Esophagus squamous epithelium (tissue), 5 donors: ENCODE measurements at places on chromosomes 12 and 14.

DNA sequence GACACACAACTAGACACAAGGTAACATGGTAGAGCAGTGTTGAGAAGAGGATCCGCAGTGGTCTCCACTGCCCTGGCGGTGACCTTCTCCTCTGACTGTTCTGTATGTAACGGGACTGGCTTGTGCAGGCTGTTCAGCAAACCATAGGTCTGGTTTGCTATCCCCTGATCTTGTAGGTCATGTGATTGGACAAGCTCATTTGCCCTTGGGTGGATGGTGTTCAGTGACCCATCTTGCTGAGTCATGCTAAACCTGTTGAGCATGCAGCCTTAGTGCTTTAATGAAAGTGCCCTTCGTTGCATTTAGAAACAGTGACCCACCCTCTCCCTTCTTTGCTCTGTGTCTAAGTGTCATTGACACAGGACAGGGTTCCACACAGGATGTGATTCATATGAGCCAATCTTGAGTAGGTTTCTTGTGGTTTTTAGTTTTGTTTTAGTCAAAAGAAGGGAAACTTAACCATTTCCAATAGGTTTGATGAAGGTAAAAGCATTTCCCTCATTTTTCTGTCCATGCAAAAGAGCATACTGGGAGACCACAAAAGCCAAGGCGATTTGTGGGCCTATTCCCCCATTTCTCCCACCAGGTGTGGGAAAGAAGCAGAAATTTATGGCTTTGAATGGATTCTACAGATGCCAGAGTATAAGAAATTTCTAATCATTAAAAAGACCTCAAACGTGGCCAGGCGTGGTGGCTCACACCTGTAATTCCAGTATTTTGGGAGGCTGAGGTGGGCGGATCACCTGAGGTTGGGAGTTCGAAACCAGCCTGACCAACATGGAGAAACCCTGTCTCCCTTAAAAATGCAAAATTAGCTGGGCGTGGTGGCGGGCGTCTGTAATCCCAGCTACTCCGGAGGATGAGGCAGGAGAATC, 32.6 kb upstream of the HIF1A start:
- DNase-seq: no peak

DNA sequence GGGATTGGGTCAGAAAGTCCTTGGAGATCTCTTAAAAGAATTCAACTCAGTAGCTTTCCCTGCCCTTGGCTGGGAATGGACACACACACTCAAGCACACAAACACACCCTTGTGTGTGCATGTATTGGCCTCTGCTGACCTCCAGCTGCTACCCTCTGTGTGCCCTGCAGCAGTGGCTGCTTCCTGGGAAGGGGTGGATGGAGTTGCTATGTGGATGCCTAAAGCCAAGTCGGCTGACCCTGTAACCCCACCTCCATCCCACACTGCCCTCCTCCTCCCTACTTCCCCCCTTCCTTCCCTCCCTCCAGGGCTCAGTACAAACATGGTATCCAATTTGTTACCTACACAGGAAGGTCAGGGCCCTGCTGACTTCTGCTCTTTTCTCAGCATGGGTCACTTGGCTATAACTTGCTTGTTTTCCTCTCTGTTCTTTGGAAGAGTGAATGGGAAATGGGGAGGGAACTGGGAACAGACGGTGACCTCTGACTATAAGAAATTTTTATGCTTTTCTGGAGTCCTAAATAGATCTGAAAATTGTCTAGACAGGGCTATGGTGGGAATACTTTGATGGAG, 351.6 kb upstream of the TBX3 start:
- no peak for DNase-seq

DNA sequence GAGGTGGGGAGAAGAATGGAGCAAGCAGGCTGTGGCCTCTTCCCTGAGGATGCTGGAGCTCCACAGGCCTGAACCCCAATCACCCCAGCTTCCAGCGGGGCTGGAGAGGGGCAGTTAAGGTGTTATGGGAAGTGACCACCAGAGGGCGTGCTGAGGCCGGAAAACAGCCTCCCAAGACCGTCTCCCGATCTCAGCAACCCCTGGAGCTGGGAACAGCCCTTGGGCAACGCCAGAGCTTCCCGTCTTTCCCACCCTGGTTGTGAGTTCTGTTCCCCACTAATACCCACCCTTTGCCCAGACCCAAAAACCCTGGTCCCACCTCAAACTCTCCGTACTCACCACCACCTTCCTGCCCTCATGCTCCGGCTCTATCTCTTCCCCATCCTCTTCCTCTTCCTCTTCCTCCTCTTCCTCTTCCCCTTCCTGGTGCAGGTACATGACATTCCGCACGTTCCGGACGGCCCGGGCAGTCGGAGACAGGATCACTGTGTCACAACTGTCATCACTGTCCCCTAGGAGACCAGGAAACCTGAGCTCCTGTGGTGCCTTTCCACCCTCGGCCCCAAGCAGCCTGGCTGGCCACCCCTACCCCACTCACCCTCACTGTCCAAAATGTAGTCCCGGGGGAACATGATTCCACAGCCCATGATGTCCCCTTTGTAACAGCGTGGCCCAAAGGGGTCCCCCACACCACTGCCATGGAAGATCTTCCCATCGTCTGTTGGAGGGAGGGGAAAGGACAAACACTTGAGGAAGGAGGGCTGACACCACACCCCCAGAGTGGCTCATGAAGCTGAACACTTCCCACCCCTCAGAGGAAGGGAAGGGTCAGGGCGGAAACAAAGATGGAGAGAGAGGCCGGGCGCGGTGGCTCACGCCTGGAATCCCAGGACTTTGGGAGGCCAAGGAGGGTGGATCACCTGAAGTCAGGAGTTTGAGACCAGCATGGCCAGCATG, 12.9 kb downstream of the SPRYD3 start:
- DNase-seq: no peak

DNA sequence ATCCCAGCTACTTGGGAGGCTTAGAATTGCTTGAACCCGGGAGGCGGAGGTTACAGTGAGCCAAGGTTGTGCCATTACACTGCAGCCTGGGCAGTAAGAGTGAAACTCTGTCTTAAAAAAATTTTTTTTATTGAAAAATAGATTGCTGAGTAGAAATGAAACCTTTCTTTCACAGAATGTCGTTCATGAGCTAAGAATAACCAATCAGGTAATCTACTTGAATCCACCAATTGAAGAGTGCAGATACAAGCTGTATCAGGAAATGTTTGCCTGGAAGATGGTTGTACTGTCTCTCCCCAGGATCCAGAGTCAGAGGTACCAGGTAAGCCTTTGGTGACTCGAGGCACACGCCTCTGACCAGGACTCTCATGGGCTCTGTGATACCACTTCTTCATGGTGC, 27.0 kb downstream of the DYNC1H1 start:
- no peak for DNase-seq

DNA sequence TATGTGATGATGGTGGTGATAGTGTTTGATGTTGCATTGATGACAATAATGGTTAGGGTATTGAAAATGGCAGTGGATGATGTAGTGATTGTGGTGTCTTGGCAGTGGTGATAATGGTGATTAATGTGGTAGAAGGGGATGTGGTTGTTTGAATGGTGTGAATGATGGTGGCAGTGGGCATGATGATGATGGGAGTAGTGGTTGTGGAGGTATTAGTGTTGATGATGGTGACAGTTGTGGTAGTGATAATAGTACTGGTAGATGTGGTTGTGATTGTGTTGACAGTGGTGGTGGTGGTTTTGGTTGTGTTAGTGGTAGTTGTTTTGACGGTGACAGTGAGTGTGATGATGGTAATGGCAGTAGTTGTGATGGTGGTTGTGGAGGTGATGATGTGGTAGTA, 1049.0 kb downstream of the VRK1 start:
- no peak for DNase-seq

GRCh38 chr14:96953087-96953874, 156.1 kb downstream of the VRK1 start:
- DNase-seq: no peak

DNA sequence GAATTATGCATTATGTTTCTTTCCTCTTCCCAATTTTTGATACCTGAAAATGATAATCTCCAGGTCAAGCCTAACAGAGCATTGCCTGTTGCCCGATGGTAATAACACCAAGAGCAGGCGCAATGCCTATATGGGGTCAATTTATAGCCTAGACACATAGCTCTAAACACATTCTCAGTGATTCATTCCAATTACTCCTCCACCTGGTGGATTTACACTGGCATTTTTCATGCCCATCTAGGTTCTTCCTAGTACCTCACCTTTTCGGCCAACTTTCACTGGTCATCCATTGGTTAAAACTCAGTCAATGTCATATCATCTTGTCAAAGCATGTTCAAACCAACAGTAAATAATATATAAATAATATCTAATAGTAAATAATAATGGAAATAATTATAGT, 53.1 kb downstream of the EIF2S3B start:
- no peak for DNase-seq

- DNase-seq: no peak
These were observed 18.4 kb downstream of the SETD3 start for GRCh38 chr14:99462210-99462609.

DNA sequence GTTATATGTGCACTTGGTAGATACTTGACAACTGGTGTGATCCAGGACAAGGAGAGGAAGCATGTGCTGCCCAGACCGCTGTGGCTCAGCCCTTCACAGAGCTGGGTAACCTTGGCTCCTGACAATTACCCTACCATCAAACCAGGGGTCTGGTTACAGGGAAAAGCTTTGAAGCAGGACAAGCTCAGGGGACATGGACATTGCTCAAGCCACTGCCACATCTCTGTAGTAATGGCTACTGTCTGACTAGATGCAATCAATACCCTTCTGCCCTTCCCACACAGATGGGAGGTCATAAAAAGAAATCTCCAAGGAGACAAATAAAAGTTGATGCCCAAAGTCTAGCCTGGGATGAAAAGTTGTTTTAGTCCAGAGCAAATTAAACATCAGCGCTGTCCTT, 577.4 kb downstream of the MED13L start:
- no peak for DNase-seq

DNA sequence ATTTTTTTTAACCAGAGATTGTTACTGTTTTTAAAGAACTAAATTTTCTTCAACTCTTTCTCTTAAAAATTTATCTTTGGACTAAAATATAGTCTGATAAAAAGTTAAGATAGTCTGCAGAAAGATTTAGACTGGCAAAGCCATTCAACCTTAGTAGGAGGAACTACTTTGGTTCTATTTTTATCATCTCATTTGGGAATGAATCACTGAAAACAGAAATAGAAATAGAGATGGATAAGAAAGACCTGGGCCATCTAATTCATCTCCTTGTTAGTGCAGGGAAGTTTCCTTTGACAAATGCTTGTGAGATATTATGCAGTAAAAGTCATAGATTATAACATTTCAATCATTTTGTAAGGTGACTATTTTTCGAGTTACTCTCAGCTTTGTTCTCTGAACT, 263.2 kb upstream of the NPAS3 start:
- no peak for DNase-seq

DNA sequence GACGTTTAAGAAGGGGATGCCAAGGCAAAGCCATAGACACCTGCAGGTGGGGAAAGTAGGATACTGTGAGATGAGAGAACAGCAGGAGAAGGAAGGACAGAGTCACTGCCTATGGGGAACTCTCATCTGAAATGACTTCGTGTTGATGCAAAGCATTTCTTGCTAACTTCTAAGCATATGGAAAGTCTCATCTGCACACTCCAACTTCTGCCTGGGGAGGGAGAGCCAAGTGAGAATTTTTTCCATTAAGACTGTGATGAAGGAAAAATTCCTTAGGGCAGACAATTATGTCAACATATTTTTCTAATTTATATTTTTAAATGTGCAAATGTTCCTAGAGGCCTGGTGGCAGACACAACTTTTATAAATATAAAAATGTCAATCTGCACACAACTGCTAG, 115.3 kb downstream of the IPO8 start:
- DNase-seq: no peak

- no peak for DNase-seq
These were observed 55.3 kb downstream of the KCNC2 start for GRCh38 chr12:75154388-75154787.

GRCh38 chr12:67720351-67720856, 71.9 kb downstream of the DYRK2 start:
- DNase-seq: no peak

DNA sequence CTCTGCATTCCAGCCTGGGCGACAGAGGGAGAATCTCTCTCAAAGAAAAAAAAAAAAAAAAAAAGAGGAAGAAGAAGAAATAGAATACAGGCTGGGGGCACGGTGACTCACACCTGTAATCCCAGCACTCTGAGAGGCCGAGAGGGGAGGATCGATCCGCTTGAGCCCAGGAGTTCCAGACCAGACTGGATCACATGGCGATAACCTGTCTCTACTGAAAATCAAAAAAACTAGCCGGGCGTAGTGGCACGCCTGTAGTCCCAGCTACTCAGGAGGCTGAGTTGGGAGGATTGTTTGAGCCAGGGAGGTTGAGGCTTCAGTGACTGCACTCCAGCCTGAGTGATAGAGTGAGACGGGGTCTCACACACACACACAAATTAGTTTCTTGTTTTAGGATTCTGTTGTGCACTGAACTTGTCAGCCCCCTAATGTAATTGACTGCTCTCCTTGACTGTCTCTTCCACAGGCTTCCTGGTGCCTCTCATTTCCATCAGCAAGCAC, 963 bp upstream of the TINF2 start:
- DNase-seq: no peak

DNA sequence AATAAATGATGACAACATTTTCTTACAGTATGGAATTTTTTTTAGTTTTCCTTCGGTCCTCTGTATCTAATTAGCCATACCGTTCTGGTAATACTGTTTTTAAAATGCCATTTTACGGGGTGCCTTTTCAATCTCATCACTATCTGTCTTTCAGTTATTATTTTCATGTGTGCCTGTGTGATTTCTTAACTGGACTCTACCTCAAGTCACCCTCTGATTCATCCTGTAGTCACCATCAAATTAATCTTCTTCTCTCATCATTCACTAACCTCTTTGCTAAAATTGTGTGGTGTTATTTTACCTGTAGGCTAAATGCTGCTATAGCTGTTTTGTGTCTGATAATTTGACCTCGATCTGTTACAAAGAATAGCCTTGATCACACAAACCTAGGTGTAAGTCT, 16.0 kb upstream of the CCT2 start:
- DNase-seq: no peak

DNA sequence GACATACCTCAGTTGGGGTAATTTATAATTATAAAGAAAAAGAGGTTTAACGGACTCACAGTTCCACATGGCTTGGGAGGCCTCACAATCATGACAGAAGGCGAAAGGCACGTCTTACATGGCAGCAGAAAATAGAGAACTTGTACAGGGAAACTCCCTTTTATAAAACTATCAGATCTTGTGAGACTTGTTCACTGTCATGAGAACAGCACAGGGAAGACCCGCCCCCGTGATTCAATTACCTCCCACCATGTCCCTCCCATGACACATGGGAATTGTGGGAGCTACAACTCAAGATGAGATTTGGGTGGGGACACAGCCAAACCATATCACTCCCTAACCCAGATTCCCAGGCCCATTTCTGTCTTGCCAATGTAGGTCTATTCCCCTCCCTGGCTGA, 22.1 kb downstream of the MYO1H start:
- DNase-seq: no peak

GRCh38 chr12:46388427-46389021, 16.0 kb upstream of the SLC38A2 start:
- DNase-seq: no peak

DNA sequence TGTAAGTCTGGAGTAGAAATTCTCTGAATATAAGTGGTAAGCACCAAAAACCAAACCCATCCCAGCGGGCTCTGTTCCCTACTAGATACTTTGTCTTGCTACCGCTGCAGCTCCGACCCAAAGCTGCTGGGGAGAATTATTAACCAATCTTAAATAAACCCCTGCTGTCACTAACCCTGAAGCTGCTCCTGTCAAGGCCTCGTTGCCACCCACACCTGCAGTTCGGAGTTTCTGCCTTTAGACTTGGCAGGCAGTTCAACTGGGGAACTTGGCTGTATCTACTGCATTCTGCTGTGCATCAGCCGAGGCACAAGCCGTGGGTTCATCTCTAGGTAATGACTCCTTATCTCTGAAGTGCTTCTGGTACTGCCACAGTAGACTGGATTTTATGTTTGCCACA, 55.5 kb downstream of the PPM1A start:
- no peak for DNase-seq
